Stimulated activated CD8-positive, alpha-beta memory T cell treated with anti-CD3 and anti-CD28 coated beads, Interleukin-12 subunit alpha, Interleukin-12 subunit beta, amount 100 ng/mL, for 1 hour (primary cell): ENCODE measurements at places on chromosomes 4 and X.

GRCh38 chrX:55818673-55819375 is 101.3 kb downstream of the RRAGB start:
- no peak for DNase-seq

- no peak for DNase-seq
These were observed 76.4 kb upstream of the PGRMC2 start for GRCh38 chr4:128363966-128364365.

DNA sequence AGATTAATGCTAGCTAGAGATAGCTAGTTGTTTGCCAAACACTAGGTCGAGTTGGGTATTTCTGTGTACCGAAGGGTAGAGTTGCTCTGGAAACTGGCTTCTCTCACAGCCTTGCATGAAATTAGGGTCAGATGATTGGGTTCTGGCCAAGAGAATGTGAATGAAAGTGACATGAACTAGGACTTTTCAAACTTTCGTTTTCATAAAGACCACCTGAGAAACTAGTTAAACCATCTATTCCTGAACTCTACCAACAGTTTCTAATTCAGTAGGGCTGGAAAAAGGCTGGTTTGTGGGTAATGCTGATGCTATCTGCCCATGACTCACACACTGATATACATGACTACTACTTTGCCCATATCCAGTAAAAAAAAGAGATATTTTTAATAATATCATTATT is 157.6 kb downstream of the GASK1B start:
- DNase-seq, result no peak

DNA sequence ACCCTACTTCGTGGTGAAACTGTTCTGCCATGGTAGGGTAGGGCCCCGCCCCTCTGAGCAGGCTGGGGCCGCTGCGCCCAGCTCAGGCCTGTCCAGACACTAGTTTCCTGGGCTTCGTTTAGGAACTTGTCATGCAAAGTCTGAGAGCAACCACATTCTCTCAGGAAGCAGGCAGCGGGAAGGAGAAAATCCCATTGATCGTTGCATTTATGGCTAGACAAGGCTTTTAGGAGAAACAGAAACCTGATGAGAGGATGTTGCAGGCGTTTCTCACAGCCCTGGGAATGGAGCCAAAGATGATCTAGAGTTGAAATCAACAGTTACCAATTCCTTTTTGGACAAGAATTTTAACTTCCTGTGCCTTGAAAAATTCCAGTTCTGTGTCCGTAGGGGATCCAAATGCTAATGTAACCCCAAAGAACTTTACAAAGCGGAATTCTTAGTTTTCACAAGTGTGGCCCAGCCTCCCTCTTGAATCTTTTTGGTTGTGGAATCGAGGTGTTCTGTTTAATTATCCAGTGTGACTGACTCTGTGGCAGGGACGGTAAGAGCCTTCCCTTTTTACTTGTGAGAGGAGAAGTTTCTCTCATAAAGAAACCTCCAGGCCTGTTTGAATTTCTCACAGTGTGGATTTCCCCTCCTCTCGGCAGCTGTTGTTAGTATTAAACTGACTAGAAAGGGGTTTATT is 4.5 kb upstream of the CXCL9 start:
- DNase-seq, result no peak

DNA sequence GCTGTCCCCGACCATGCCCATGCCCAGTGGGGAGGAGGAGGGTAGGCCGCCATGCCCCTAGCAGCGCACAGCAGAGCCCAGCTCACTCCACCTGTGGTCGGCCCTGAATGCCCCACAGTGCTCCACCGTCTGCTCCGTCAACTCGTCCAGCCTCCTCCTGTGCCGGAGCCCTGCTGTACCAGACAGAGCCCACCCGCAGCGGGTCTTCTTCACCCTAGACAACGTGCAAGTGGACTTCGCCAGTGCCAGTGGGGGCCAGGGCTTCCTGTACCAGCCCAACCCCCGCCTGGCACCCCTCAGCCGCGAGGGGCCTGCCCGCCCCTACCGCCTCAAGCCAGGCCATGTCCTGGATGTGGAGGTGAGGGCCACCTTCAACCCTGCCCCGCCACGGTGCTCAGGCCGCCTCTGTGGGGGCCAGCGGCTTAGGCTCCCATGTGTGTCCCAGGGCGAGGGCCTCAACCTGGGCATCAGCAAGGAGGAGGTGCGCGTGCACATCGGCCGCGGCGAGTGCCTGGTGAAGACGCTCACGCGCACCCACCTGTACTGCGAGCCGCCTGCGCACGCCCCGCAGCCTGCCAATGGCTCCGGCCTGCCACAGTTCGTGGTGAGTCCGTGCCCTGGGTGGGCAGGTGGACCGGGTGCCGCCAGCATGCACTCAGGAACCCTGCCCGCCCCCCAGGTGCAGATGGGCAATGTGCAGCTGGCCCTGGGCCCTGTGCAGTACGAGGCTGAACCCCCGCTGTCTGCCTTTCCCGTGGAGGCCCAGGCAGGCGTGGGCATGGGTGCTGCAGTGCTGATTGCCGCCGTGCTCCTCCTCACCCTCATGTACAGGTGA is 6.9 kb upstream of the SRPK3 start:
- no peak for DNase-seq

- no peak for DNase-seq
These were observed 795.6 kb upstream of the GALNTL6 start for GRCh38 chr4:171017593-171017992.

GRCh38 chr4:105599932-105600655 is 47.7 kb downstream of the ARHGEF38 start:
- no peak for DNase-seq

- no peak for DNase-seq
These were observed 222.1 kb downstream of the FRMPD4 start for GRCh38 chrX:12360383-12360782.

DNA sequence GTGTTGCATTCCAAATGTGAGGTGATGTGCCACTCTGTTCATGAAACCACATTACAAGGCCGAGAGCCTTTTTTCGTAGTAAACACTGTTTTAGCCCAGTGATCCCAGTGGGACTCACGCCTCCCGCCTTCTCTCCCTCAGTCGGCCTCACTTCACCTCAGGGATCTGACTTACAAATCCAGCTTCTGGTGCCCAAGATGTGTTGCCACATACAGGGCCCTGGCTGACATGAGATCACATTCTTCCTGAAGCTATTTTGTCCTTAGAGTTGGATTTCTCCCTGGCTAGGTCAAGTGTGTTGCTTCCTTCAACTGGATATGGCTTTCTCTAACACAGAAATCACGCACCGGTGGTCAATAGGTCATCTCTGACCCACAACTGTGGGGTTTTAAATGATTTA is 354.7 kb downstream of the FBXW7 start:
- DNase-seq, result no peak

DNA sequence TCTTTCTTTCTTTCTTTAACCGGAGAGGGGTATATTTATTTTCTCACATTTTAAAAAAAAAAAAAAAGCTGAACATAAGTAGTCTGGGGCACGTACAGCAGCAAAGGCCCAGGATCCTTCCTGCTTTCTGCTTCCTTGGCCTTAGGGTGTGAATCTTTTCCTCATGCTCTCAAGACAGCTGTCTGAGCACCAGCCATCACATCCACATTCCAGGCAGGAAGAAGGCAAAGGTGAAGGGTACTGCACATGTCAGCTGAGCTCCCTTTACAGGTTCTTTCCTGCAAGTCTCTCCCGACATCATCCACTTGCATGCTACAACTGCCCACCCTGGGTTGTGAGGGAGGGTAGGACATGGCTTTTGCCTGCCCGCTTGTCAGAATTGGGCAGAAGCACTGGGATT is 63.7 kb upstream of the GDPD2 start:
- no peak for DNase-seq

DNA sequence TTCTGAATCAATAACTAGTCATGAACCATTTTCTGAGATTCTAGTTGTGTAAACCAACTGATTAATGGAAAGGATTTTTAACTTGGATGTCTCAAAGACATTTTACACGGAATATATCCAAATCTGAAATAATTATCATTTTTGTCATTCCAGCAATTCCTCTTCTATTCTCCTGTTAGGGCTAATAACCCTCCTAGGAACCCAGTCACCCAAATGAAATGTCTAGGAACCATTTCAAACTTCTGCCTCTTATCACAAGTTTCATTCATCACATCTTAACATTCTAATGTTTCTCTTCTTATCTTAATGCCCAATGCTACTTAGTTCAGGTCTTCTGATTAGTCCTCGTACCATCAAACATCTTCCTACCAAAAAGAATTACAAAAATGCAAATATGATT is 639.8 kb downstream of the DMD start:
- no peak for DNase-seq

GRCh38 chr4:102783006-102783405 is 22.2 kb upstream of the MANBA start:
- DNase-seq, result no peak

GRCh38 chr4:5796976-5797375 is 86.0 kb downstream of the EVC start:
- no peak for DNase-seq

DNA sequence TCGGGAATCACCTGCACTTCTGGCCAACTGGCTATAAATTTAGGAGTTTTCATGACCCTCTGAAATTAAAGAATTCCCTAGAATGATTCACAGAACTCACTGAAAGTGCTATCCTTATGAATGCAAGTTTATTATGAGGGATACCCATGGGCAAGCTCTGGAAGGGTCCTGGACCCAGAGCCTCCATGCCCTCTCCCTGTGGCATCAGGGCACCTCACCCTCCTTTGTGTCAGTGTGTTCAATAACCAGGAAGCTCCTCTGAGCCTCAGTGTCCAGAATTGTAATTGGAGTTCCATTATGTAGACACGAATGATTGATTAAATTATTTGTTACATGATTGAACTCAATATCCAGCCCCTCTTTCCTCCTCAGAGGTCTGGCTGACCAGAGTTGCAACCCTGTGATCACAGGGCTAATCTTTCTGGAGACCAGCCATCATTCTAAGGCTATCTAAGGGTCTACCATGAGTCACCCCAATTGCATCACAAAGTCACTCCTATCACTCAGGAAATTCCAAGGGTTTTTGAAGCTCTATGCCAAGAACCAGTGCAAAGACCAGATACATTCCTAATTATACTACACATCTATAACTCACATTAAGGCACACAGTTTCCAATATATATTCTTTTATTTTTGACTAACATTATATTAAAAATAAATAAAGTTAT is 8.9 kb downstream of the ANXA3 start:
- DNase-seq, result no peak

GRCh38 chr4:92059615-92060014 is 244.2 kb upstream of the GRID2 start:
- DNase-seq, result no peak
